ENCODE measurements at places on chromosomes 16 and 17.

DNA sequence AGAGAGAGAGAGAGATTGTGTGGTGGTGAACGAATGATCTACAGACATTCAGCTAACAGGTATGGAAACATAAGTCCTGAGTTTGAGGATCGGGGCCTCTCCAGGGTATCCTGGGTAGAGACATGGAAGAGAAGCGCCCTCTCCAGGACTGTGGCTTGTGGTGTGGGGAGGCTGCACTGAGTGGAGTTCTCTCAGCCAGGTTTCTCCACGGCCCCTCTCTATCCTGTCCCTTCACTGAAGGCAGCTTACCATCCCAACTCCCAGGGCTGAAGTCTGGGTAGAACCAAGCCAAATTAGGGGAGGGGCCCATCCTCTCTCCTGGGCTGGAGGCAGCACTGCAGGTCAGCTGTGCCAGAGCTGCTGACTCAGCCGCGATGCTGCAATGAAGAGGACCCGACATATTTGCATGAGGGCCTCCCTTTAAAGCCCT lies 6.2 kb downstream of the C1QL1 start:
- DNase-seq: no peak

- no peak for DNase-seq
Measured at GRCh38 chr17:55210292-55210691, 54.5 kb upstream of the HLF start.

DNA sequence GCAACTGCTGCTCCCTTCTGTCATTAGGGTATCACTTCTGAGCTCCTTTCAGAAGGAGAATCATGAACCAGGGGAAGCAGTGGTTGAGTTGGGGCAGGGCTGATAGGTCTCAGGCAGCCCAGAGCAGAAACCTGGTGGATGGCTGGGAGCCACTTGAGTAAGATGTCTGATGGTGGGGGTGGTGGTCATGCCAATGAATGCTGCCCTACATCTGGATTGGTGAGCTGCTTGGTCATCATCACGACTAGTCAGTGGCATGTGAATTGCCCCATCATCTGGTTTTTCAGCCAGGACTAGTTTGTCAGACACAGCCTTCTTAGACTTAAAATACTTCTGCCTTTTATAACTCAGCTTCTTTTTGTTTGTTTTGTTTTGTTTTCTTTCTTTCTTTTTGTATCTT lies 2.6 kb downstream of the GID4 start:
- no peak for DNase-seq

DNA sequence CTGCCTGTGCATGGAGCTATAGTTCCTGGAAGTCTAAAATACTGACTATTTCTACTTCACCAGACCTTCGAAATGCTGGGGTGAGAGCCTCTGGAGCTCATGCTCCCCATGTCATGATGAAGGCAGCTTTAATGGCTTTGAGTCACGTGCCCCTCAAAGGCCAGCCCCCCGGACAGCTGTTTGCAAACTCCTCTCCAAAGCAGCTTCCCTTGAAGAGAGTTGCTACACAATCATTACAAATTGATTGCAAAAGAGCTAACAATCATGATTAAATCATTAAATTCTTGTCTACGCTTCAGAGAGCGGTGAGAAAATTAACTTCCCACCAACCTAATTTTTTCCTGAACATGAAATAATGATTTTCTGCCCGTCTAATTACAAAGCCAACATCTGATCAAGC lies 134.8 kb upstream of the IRX6 start:
- no peak for DNase-seq

GRCh38 chr16:87764600-87765472 lies 950 bp downstream of the KLHDC4 start:
- no peak for DNase-seq

GRCh38 chr16:50505115-50505514 lies 43.1 kb upstream of the NKD1 start:
- DNase-seq: no peak

DNA sequence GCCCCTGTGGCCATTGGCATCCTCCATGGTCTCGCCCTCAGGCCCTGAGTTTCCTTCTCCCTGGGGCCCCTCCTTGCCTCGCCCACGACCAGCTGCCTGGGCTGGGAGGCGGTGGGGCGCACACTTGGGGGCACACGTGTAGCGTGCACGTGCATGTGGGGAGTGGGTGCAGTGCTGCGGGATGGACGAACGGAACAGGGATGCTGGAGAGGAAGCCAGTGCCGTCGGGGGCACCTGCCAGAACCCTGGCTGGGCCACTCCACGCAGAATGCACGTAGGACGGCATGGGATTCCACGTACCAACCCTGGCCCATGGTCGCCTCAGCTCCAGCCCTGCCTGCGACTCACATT lies 80.4 kb downstream of the KLHDC4 start:
- no peak for DNase-seq

GRCh38 chr16:1425616-1426370 lies 5.1 kb upstream of the PERCC1 start:
- DNase-seq: no peak

GRCh38 chr16:68985855-68986254 lies 119.6 kb upstream of the HAS3 start:
- no peak for DNase-seq

GRCh38 chr16:86669937-86670749 lies 91.8 kb downstream of the FOXL1 start:
- no peak for DNase-seq

GRCh38 chr16:83964684-83965443 lies 3.2 kb upstream of the NECAB2 start:
- no peak for DNase-seq

DNA sequence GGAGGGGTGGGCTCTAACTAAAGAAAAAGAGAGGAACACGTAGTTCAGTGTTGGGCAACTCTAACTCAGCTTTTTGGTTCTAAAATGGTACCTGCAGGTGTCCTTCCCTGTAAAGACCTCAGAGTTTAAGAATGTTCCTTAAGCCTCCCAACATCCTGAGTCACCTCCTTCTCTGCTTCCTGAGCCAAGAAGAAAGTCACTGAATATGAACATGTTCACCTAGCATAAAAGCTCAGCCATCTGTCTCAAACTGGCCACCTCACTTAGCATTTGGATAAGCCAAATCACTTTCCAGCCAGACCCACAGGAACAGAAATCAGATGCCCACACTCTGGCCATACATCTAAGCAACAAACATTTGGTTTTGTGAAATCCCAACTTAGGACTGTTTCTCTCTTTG lies 3.7 kb downstream of the TMEM98 start:
- DNase-seq: no peak

DNA sequence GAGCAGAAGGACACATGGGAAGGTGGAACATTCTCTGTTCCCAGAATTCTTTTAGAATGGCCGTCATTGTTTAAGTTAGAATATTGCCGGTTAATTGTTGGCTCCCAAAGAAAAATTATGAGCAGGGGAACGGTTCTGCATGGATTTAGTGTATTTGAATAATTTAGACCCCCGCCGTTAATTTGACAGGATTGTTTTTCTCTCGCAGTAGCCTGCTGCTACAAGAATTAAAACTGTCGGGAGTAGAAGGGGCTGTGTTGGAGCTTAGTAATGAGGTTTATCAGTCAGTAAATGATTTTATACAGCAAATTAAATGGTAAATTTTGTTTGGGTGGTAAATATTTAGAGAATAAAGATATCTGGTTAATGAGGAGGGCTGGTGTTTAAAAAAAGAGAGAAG lies 431.2 kb upstream of the DYNLRB2 start:
- no peak for DNase-seq

DNA sequence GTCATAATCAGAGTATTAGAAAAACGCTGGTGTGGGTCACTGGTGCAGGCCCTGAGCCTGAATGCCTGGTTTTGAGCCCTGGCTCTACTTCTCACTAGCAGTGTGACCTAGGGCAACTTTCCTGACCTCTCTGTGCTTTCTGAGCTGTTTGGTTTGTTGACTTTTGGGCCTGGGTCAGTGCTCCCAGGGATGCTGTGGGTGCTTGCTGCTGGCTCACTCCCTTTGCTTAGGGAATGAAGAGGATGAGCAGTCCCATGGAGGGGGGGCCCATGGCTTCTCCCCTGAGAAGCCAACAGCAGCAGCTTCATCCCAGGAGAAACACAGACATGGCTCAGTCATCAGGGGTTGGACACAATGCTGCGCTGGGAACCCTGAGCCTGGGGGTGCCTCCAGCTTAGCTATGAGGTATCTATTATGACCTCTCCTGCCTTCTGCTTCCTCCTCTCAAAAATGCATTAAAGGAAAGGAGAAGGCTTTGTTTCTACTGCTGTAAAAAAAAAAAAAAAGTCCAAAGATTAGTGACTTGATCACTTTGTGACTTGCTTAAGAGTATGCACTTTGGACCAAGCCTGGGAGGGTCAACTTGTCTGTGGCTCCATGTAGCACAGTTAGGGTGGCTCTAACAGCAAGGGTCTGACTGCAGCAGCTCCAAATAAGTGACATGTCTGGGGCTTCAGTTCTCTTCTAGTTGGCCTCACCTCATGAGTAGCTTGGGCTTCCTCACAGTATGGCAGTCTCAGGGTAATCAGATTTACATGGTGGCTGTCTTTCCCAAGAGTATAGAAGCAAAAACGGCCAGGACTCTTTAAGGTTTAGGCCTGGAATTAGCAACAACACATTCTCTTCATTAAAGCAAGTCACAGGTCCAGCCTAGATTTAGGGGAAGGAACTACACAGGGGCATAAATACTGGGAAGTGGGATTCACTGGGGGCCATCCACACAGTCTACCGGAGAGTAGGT lies 13.0 kb downstream of the NKD1 start:
- DNase-seq: no peak

DNA sequence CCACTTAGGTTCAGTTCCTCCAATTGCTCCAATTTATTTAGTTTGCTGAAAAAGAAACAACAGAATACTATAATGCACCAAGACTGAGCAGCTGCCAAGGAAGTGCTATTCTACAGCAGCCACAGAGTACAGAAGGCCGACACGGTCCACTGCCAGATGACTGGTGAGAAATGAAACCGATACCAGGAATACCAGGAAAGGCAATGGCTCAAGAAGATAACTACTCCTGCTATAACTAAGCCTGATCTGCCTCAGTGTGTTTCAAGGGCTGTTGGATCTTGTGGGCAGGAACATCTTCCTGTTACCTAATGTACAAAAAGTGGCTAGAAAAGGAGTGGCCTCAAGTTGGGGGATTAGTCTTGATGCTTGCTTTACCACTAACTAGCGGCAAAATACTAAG lies 32.8 kb downstream of the MARVELD3 start:
- no peak for DNase-seq

- DNase-seq: no peak
Measured at GRCh38 chr17:62791767-62792446, 16.2 kb downstream of the MARCHF10 start.

DNA sequence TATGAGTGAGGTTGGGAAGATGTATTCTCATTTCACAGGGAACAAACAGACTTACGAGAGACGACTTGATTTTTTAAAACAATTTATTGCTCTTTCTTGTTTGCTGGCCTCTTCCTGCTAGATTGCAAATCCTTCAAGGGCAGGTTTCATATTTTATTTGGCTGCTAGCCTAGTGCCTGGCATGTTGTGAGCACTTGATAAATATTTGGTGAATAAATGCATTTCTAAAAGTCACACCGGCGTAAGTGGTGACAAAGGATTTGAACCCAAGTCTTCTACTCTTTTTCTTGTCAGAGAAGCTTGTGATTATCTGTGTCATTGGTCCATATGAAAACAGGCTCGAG lies 1.4 kb downstream of the WWP2 start:
- no peak for DNase-seq

- DNase-seq: no peak
Measured at GRCh38 chr16:80606221-80606766, 65.5 kb downstream of the DYNLRB2 start.

- DNase-seq: no peak
Measured at GRCh38 chr16:57093666-57094564, 1.5 kb downstream of the CPNE2 start.

GRCh38 chr16:19716183-19716582 lies 1.8 kb downstream of the KNOP1 start:
- no peak for DNase-seq

DNA sequence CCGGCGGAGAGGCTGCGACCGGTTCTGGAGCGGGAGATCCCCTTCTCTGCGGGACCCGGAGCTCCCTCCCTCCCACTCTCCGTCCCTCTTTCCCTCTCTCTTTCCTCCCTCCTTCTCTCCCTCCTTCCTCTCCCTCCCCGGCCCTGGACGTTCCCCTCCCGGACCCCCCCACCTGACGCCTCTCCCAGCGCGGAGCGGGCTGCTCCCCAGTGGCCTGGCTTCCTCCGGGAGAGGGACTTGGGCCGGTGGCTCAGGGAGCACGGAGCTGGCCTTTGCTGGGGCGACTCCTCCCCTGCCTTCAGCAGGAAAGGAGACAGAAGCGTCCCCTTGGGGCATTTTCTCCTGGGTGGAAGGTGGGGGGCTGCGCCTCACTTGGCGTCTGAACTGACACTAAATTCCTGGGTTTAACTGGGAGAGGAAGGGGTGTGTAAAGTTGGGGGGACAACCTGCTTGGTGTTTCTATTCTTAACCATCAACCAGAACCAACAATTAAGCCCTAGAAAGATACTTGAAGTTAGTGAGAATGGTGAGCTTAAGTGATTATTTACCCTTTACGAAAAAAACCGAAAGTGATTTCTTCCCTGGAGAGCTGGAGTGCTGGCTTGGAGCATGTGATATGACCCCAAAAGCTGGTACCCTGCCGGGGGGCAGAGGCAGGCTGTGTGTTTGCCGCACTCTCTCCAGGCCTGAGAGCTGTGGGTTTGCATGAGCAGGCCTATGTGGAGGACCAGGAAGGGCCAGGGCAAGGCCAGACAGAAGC lies 775 bp downstream of the SPIRE2 start:
- no peak for DNase-seq

GRCh38 chr17:31530391-31530985 lies 139.0 kb downstream of the RAB11FIP4 start:
- no peak for DNase-seq

DNA sequence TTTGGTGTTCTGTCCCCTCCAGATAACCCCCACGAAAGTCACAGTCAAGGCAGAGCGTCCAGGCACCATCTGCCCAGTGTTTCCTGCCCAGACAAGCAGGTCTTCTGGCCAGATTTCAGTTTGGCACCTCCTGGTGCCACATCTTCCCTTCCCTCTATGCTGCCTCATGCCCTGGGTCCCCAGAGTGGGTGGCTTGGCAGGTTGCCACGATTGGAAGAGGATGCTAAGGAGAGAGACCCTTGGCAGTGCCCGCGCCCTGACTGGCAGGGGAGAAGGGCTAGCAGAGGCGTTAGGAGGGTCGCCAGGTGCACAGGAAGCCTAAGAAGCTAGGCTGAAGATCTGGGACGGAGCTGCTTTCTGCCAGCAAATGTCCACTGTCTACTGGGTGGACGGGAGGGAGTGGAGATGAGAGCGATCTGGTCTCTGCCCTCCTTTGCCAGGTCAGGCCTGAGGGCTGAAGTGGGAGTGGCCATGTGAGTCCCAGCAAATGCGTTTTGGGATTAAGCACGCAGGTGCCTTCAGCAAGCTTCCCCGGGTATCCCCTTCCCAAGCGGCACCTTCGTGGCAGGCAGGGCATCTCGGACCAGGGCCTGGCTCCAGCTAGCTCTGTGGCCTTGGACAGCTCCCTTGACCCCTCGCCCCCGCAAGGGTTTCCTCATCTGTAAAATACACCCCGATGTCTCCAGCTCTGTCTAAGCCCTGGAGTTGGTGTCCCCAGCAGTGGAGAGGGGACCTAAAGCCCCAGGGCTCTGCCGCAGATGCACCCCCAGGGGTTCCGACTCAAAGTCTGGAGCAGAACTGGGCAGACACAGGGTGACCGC lies 13.4 kb upstream of the CD300A start:
- DNase-seq: no peak

GRCh38 chr17:82266142-82266541 lies 7.4 kb downstream of the CSNK1D start:
- DNase-seq: no peak
